ENCODE measurements at places on chromosomes 12 and 14.

DNA sequence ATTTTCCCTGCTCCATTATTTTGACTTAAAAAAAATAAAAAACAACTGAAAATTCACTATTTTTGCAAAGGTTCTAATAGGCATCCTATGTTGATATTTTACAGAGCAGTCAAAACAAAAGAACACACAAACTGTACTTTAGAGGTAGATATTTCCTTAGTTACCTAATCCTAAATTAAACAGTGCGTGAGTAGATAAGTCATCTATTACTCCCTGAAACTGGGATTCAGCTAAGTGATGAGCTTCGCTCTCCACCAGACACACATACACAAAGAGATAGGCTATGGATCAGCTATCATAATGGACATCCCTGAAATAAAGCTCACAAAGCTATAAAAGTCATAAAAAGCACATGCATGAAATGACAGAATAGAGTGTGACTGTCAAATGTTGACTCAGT lies 398.7 kb downstream of the SOX5 start:
- DNase-seq, result no peak

DNA sequence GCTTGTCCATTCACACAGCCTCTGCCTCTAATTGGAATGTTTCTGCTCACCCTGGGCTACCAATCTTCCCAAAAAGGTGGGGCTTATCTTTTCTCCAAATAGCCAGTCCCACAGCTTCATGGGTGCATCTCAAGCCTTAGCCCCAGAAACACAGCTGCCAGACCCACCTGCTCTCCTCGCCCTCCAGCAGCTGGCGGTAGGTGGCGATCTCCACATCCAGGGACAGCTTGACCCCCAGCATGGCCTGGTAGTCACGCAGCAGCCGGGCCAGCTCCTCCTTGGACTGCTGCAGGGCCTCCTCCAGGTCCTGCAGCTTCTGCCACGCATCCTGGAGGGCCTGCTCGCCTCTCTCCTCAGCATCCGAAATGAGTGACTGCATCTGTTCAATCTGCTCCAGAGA lies 11.1 kb downstream of the KRT77 start:
- no peak for DNase-seq

GRCh38 chr12:6635375-6635855 lies 344 bp downstream of the LPAR5 start:
- peak; percentile 66 for DNase-seq

DNA sequence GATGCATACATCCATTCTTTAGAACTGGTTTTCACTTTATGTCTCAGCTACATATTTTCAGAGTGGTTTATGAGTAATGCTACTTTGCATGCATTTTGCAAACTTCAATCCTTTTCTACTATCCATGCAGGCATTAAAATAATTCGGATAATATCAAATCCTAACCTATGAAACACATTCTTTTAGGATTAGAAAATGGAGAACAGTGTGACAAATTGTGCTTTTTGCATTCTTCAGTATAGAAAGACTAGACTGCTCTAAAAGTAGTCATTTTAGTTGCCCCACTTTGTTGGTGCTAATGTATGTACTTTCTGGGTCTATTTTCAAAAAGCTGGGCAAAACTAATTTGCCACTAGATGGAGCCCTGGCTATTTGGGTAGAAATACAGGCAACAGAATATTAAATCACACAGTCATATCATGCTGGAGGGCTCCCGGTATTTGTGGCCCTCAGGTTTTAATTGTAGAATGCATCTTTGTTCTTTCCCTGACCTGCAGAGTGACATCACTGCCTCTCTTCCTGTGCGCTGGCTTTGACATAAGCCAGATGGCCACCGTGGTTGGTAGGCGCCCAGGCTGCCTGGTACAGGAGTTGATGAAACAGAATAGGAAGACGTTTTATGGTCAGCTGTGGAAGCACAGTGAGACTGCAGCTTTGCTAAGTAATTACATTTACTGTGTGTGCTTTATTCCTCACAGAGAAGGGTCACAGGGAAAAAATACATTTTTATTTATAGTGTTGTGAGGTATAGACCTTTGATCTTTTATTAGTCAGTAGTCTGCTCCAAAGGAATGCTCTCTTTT lies 28.1 kb downstream of the MSRB3 start:
- no peak for DNase-seq

DNA sequence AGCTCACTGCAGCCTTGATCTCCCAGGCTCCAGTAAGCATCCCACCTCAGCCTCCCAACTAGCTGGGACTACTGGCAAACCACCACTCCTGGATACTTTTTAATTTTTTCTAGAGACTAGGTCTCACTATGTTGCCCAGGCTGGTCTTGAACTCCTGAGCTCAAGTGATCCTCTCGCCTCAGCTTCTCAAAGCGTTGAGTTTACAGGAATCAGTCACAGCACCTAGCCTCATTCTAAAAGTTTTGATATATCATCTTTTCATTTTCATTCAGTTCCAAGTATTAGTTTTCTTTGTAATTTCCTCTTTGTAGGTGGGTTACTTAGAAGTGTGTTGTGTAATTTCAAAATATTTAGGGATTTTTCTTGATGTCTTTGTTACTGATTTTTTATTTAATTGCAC lies 9.6 kb downstream of the CBX5 start:
- no peak for DNase-seq

DNA sequence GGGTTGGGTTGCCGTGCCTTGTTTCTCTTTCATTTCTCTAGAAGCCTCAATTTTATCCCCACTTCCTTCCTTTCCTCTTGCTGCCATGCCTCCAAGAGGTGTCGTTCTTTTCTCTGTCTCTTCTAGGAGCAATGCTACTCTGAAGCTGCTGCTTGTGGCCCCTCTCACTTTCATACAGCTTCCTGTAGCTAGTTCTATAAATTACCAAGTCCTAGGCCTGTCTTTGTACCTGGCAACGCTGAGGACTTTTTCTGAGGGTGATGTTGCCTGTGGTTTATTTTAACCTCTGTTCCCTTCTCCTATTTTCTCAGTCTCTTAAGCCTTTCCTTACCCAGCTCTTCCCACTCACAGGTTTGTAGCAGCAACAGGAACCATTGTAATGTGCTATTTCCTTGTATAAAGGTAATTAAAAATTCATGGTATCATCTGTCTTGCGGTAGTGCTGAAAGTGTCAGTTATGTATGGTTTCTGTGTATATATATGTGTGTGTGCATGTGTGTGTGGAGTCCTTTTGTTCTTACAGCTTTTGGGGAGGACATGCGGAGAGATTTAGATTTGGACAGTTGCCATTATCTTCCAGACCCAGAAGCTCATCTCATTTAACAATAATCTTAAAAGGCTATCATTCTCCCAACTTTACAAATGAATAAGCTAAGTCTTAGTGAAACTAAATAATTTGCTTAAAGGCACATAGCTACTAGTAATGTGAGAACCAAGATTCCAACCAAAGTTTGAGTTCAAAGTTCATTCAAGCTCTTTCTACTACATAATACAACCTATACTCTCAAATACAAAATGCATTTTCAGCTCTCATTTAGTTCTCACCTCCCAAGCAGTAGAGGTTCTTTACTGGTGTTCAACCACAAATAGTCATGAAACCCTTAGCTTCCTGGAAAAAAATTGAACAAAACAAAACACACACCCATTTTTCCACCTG lies 43.8 kb downstream of the DDHD1 start:
- peak; percentile 51 for DNase-seq
